ENCODE measurements at places on chromosomes 3 and 15.
A peak's percentile ranks its signal among the peaks of the same experiment; 100 is the strongest.

- no peak for DNase-seq
Observed at GRCh38 chr3:128767094-128767750, 41.2 kb downstream of the RAB7A start.

GRCh38 chr15:56794553-56795329 is 61.4 kb upstream of the ZNF280D start:
- DNase-seq, result no peak

DNA sequence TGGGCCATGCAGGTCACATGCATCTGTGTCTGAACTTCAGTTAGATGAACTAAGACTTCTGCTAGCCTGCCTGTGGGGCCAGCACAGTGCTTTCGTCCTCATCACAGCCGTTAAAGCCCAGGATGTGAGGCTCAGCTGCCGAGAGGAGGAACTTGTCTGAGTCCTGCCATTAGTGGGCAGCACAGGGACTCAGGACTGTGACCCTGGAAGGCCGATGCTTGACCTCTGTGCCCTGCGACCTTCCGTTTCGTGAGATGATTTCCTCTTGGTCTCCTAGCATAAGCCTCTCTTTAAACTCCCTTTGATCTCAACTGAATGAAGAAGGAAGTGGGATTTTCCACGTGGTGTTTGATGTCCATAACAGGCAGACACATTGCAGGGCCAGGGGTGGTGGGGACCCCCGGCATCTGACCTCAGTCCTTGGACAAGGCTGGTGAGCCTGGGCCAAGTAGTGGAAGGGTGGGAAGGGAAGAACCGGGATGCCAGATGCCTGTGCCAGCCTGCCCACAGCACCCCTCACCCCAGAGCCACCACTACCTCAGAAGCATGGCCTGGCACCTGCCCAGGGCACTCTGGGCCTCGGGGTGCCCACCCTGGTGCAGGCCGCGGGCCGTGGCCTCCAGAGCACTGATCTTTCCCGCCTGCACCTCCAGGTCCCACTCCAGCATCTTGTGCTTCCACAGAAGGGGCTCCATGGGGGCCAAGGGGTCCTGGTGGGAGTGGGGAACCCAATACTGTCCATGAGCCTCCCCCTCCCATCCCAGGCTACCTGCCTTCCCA is 21.6 kb downstream of the PLA2G4B start:
- DNase-seq, result peak; percentile 71

DNA sequence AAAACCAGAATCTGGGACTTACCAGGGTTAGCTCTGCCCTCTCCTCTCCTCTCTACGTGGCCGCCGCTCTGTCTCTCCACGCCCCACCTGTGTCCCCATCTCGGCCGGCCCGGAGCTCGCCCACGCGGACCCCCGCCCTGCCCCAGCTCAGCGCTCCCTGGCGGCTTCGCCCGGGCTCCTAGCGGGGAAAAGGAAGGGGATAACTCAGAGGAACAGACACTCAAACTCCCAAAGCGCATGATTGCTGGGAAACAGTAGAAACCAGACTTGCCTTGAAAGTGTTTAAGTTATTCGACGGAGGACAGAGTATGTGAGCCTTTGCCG is 5.4 kb downstream of the ISL2 start:
- no peak for DNase-seq

- no peak for DNase-seq
Observed at GRCh38 chr15:27361438-27361837, 390.5 kb downstream of the GABRG3 start.

- no peak for DNase-seq
Observed at GRCh38 chr3:182220471-182220870, 508.7 kb downstream of the SOX2 start.

- DNase-seq, result no peak
Observed at GRCh38 chr3:64518950-64519349, 168.8 kb downstream of the ADAMTS9 start.

GRCh38 chr15:60721707-60722106 is 242.8 kb upstream of the ICE2 start:
- DNase-seq, result no peak

DNA sequence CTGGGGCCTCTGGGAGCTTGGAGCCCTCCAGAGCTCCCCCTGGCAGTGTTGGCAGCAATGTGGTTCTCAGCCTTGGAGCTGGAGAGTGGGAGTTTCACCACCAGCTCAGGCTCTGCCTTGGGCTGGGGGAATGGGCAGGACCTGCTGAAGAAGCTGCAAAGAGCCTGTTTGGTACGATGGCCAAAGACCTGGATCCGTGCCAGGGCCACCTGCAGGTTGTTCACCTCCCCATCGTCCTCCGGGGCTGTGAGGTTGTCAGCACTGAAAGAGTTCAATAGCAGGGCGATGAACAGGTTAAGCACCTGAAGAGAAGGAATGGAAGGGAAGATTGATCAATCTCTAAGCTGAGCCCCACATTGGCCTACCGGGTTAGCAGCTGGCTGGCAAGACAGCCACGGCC is 77.3 kb upstream of the SCN5A start:
- DNase-seq, result no peak

GRCh38 chr3:177515786-177516157 is 318.5 kb upstream of the TBL1XR1 start:
- DNase-seq, result no peak

GRCh38 chr3:69352305-69353087 is 33.4 kb downstream of the FRMD4B start:
- no peak for DNase-seq
